ENCODE measurements at places on chromosomes 5 and 9.
A peak's percentile ranks its signal among the peaks of the same experiment; 100 is the strongest.

- DNase-seq, result no peak
Measured at GRCh38 chr5:82176115-82176814, 101.9 kb downstream of the RPS23 start.

DNA sequence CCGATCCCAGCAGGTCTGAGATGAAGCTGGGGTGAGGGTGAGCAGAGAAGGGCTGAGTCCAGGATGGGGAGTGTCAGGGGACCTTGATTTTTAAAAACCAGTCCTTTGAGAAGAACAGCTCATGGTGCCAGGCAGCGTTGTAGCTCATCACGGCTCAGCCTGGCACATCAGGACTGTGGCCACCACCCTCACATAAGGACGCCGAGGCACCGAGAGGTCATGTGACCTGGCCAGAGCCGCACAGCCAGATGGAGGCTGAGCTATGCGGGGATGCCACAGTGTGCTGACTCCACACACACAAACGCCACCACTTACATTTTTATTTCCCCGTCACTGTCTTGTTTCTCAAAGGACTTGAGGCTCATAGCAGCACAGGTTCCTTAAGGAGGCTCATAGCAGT is 32.9 kb upstream of the CEP72 start:
- DNase-seq, result no peak

DNA sequence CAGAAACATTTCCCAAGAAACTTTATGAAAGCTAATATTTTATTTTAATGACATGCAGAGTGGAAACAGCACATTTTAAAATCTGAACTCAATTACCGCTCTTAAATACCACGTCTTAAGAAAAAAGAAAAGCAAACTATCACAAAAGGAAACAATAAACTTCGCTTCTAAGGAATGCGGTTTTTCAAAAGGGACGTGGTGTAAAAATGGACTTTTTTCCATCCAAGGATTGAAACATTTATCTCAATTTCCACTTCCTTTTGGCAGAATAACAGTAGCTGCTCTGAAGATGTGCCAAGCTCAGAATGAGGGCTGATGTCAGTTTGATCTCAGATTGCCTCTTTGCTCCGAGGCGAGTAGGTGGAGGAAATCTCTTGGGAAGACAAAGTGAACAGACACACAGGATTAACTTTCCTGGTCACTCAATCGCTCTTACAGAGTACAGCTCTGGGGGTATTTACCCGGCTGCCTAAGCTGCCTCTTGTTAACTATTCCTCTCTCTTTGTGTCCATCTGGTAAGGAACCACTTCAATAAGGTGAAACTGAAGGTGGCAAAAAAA is 158.5 kb downstream of the TRPM6 start:
- no peak for DNase-seq

- no peak for DNase-seq
Measured at GRCh38 chr5:41334221-41334620, 120.9 kb upstream of the C6 start.

DNA sequence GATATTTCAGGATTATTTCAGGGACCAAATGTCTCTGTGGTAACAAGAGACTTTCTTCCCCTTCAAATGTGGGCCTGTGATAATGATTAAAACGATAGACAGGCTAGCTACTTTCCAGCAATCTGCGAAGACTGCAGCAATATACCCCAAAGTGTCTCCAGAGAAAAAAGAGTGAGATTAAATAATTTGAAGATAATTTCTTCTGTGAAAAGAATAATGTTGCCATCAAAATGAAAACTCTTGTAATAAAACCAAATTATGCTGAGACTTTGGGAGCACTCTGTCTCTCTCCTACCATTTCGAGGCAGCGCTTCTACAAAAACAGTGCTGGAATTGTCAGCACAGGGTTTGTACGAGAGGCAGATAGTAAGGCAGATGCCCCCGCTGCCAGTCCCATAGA is 104.2 kb upstream of the SPOCK1 start:
- no peak for DNase-seq

- DNase-seq, result no peak
Measured at GRCh38 chr5:172911628-172911880, 47.7 kb upstream of the RPL26L1 start.

- no peak for DNase-seq
Measured at GRCh38 chr5:76820526-76820890, 1.7 kb downstream of the F2RL1 start.

DNA sequence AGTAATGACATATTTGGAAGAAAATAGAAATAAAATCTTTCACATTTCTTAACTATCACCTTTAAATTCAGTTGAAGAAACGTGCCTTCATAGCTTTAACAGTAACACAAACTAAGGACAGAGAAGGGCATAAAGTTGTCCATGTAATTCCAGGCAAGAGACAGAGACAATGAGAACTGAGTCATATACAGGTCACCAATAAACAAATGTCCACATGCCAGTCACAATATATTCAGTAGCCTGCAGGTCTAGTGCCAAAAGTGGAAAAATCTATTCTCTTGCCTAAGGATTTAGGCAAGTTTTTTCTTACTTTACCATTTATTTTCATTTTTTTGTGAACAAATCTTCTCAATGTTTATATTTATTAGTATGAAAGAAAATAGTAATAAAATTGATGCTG is 1711.5 kb upstream of the NUDT12 start:
- no peak for DNase-seq

DNA sequence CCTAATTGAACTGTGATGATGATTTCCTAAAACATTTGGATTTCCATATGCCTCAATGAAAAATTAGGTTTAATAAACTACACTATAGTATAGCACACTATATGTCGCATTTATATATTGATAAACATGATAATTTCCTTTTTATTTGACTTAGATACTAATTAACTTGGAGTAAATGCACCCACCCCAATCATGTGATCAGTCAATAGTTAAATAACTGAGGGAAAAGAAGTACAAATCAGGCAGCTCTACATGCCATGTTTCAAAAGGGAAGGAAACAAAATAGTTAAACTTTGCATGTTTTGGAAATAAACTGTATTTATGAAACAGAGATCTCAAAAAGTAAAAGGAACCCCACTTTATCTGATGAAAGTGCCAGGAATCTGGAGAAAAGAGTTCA is 18.0 kb upstream of the GNE start:
- DNase-seq, result no peak

GRCh38 chr5:157342822-157343402 is 77.0 kb downstream of the CYFIP2 start:
- no peak for DNase-seq

GRCh38 chr9:83061990-83062650 is 822 bp downstream of the RASEF start:
- DNase-seq, result no peak

- no peak for DNase-seq
Measured at GRCh38 chr5:113488645-113489184, 462 bp upstream of the MCC start.

GRCh38 chr5:124648902-124649467 is 97.5 kb downstream of the ZNF608 start:
- DNase-seq, result no peak

- DNase-seq, result no peak
Measured at GRCh38 chr5:110623874-110624273, 102.6 kb downstream of the TMEM232 start.

DNA sequence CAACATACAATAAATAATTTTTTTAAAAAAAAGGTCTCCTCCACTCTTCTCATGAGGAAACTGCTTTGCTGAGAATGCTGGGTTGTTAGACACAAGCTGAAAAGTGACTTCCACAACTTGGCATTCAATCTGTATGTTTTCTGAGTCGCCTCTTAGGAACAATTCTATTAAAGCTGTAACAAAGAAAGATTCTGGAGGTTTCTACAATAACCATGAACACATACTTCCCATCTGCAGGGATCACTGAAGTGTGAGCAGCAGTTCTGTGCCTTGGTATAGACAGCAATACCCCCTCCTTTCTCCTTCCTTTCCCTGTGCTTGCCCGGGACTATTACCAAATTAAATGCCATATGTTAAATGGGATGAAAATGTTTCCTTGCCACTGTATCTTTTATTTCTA is 1.5 kb downstream of the DIRAS2 start:
- no peak for DNase-seq

DNA sequence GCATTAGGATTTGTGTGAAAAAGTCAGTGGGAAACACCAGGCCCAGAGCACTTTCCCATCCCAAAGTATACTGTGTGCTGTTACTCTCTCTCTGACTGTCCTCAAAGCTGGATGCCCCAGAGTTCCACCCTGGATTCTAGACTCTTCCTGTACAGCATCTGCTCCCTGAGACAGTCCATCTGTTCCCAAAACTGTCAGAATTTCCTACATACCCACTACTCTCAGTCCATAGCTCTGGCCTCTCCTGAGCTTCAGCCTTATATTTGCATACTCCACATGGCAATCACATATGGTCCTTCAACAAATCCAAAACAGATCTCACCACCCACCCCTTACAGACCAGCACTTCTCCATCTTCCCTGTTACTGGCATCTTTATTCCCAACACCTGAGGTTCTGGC is 9.5 kb downstream of the ELP1 start:
- no peak for DNase-seq

- no peak for DNase-seq
Measured at GRCh38 chr9:115046199-115046598, 71.8 kb downstream of the TNC start.

DNA sequence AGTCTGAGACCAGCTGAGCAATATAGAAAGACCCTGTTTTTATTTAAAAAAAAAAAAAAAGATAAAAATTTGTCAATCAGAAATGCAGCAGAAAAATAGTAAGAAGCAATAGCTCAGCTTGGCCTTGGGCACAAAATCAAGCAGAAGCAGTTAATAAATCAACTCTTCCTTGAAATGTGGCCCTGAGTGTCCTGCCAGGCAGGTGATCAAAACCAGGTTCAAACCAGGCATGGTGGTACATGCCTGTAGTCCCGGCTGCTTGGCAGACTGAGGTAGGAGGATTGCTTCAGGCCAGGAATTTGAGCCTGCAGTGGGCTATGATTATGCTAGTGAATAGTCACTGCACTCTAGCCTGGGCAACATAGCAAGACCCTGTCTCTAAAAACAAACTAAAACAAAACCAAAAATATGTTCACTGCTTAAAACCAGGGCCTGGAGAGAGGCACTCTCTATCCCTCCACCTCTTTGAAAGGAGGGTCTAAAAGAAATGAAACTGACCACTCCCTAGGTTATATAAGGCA is 27.9 kb upstream of the KLF9 start:
- no peak for DNase-seq

GRCh38 chr5:68679041-68679440 is 414.8 kb upstream of the SLC30A5 start:
- no peak for DNase-seq

- no peak for DNase-seq
Measured at GRCh38 chr9:130939405-130940026, 469 bp upstream of the FIBCD1 start.

DNA sequence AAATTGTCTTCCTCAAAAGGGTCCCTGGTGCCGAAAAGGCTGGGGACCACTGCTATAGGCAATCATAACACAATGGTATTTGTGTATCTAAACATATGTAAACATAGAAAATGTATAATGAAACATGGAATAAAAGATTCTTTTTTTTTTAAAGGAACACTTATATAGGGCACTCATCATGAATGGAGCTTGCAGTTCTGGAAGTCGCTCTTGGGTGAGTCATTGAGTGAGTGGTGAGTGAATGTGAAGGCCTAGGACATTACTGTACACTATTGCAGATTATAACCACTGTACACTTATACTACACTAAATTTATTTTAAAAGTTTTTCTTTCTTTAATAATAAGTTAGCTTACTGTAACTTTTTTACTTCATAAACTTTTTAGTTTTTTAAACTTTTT is 176.4 kb downstream of the ARRDC3 start:
- DNase-seq, result no peak

DNA sequence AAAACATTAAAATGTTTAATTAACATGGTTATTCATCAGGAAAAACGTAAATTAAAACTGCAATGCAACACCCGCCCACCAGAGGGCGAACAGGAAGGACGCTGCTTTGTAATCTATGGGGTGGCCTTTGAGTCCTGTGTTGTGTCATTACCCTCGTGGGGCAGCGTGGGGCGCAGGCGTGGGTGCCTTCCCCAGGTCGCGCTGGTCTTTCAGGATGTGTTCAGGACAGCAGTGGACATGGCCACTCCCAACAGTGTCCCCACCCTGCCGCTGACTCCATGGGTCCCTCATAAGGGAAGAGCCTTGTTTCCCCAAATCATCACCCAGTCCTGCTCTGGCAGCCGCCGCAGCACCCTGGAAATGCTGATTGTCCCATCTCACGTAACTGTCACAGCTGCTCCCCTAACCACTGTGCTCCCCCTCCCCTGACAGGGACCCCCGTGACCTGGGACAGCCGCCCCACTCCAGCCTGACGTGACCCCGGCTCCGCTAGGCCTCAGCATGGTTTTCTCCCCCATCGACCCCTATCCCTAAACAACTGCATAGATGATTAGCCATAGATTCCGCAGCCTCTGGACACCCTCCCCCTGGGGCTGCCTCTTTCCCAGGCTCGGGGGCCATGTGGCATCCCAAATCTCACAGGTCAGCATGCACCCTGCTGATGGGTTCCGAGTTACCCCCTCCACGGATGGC is 36.4 kb downstream of the GLT6D1 start:
- peak; percentile 29 for DNase-seq

DNA sequence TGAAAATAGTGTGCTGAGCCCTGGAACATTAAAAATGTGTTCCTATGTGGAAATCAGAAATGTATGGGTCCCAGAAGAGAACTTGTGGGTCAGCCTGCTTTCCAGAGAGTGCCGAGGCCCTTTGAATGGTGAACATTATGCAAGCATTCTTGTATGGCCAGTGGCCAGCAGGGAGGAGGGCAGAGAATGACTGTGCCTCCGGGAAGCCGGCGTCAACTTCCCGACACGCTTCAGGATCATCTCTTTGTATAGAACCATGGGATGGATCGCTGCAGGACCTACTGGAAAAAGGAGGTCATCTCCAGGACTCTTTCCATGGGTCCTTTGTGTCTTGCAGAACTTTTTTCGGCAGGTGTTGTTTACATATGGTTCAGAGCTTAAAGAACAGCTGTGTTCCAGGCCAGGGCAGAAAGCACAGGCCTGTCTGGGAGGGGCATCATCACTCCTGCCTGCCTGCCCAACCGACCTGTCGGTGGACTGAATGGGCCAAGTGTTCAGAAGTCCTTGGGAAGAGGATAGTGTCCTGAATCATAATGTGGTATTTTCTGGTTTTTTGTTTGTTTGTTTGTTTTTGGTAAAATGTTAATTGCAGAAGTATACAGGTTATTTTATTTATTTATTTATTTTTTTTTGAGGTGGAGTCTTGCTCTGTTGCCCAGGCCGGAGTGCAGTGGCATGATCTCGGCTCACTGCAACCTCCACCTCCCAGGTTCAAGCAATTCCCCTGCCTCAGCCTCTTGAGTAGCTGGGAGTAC is 9.0 kb downstream of the PRRC2B start:
- no peak for DNase-seq

GRCh38 chr5:107813559-107813958 is 142.8 kb upstream of the EFNA5 start:
- no peak for DNase-seq

- peak; percentile 42 for DNase-seq
Measured at GRCh38 chr5:150410524-150411244, 2.0 kb downstream of the CD74 start.

GRCh38 chr9:69945671-69946141 is 97.9 kb upstream of the MAMDC2 start:
- DNase-seq, result no peak

Data from effector CD4-positive, alpha-beta T cell (primary cell).